ENCODE measurements at places on chromosomes 11 and 22.

- DNase-seq: no peak
These were observed 2.3 kb downstream of the PMM1 start for GRCh38 chr22:41587347-41587723.

- no peak for DNase-seq
These were observed 1879.0 kb upstream of the RAG2 start for GRCh38 chr11:38476808-38477575.

DNA sequence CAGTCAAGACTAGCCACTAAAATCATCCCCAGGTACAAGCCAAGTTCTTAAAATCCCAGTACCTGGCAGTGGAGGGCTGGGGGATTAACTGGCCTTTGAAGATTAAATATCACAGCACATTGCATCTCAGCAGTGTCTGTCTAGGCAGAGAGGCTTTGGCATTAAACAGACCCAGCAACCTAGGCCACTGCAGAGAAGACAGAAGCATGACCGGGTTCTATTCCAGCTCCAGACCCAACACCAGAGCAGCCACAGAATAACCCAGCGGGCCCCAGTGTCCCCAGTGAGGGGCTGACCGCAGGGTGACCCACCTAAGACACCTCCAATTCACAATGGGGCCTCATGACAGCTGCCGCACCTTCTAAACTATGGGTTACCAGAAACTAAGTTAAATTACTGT, 88.2 kb downstream of the SHANK2 start:
- no peak for DNase-seq

- no peak for DNase-seq
These were observed 18.5 kb downstream of the ENDOD1 start for GRCh38 chr11:95108159-95108611.

- DNase-seq: no peak
These were observed 16.0 kb upstream of the CYB5R3 start for GRCh38 chr22:42664976-42665831.

DNA sequence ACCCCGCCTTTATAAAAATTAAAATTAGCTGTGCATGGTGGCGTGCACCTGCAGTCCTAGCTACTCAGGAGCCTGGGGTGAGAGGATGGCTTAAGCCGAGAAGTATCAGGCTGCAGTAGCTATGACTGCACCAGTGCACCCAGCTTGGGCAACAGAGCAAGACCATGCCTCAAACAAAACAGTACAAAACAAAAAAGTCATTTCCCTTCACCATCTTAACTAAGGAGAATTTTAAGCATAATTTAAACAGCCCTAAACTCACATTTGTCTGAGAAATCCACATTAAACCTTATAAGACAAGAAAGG, 23.3 kb upstream of the TFIP11 start:
- DNase-seq: no peak

- DNase-seq: no peak
These were observed 18.8 kb upstream of the MGAT3 start for GRCh38 chr22:39437791-39438704.

DNA sequence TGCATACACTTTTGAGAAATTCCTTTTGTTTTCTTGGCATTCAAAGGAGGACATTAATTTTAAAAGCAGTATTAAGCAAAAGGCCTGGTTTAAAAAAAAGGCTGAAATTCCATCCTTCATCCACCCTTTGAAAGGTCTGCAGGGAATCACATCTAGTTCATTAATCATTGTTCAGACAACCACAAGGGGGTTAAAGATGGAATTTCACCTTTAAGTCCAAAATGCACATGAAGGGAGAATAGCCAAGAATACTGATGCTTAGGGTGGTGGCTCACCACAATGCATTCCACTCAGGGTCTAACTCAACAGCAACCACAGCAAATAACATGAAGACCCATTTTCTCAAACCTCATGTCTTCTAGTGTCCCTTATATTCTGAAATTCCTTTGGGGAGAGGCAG, 256.9 kb downstream of the CADM1 start:
- DNase-seq: no peak

GRCh38 chr11:36738292-36738861, 140.3 kb upstream of the RAG2 start:
- no peak for DNase-seq

- DNase-seq: no peak
These were observed 2123.7 kb upstream of the RAG2 start for GRCh38 chr11:38721586-38722315.

DNA sequence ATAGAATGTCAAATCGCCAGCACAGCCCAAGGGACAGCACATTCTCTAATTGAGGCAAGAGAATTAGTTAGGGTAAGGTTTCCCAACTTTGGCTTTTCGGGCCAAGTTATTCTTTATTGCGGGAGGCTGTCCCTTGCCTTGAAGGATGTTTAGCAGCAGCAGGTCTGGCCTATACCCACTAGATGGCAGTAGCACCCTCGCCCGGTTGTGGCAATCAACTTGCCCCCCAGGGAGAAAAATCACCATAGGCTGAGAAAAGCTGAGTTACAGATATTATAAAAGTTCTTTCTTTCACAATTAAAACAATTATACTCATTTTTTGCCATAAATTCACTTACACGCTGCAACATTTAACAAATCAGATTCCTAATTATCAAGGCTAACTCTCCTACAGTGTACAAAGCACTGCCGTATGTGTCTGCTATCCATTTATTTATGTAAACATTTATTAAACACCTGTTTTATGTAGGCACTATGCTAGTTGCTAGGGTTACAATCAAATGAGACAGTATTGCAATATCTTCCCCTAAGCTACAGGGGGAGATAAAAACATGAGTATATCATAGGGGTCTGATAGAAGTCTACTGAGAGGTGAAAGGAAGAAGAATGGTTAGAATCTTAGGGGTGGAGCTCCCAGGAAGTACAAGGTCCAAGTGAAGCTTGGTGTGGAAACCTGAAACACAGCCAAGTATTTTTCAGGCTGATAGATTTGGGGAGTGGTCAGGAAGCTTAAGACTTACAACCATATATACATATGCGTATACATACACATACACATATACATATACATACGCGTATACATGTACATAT, 452.3 kb downstream of the RAB38 start:
- DNase-seq: no peak

DNA sequence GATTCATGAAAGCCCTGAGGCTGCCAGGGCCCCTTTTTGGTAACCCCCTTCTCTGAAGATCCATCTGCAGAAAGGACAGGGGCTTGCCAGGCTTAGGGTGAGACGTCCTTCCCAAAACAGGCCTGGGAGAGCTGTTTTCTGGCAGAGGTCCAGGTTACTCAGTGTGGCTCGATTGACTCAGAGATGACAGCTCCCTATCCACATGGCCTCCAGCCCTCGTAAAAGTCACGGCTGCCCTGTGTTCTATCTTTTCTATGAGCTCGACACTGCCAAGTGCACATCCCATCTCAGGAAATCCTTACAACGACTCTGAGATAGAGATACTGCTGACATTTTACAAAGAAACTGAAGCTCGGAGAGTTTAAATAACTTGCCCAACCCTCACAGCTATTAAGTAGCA, 20.4 kb downstream of the ADAMTS8 start:
- no peak for DNase-seq

- DNase-seq: peak; percentile 62
These were observed 125.6 kb downstream of the BCR start for GRCh38 chr22:23305922-23306374.

GRCh38 chr11:6799402-6799801, at the start of gene OR6A2:
Gene OR6A2, minus strand, starts transcription at chr11:6799689. Its CDS starts 3,981 bp downstream, at chr11:6795708.
- DNase-seq: no peak

DNA sequence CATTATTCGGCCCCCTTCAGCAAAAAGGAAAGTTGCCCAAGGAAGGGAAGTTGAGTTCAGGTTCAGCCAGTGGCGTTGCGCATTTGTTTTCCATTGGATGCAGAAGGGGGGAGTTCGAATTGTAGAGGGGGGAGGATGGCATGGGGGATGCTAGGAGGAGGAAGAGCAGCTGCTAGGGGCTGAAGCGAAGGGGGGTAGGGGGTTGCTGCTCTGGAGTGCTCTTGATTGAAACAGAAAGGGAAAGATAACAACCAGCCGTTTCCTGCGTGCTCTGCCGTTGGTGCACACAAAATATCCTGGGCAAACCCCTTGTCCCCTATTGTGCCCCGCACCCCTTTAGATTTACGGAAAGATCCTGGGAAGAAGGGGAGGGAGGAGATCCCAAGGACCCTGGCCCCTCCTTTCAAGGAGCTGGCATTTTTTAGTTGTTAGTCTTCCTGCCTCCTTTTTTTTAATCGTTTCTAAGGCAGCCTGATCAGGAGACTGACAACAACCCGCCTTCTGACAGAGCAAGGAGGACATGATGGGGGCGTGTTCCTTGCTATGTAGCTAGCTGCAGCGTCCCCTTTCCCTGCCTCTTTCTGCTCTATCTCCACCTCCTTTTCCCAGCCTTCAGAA, 2.1 kb downstream of the KMT2A start:
- DNase-seq: no peak

- DNase-seq: no peak
These were observed 5.3 kb upstream of the INS start for GRCh38 chr11:2166091-2166851.

GRCh38 chr11:67572747-67573419, 10.7 kb upstream of the GSTP1 start:
- DNase-seq: no peak

GRCh38 chr11:119468511-119468910, 45.5 kb upstream of the THY1 start:
- no peak for DNase-seq

DNA sequence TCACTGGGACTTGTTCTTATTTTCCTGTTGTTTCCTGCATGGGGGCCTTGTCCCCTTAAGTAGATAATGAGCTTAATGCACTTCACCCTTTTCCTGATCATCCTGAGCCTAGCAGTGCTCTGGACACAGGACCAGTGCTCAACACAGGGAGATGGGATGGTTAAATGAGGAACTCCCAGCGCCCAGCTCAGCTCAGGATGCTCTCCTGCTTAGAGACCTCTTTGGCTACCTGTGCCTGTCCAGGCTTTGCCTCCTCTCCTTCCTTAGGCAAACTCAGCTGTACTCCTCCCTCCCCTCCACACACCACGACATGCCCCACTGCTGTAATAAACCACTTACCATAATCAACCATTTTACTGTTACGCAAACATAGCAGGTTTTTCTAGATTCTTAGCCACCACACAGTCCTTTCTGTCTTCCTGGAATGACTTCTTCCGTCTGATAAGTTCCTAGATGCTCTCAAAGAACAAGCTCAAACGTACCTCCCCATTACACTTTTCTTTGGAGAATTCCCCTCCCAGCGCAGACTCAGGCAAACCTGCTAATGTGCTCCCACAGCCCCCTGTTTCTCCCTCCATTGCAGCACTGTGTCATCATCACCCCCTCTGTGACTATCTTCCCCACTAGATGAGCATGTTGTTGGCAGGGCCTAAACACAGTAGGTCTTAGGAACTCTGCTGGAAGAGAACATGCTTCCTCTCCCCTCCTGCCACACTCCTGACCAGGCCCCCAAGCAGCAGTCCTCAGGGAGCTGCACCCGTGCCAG, 113.6 kb downstream of the MICAL2 start:
- no peak for DNase-seq

DNA sequence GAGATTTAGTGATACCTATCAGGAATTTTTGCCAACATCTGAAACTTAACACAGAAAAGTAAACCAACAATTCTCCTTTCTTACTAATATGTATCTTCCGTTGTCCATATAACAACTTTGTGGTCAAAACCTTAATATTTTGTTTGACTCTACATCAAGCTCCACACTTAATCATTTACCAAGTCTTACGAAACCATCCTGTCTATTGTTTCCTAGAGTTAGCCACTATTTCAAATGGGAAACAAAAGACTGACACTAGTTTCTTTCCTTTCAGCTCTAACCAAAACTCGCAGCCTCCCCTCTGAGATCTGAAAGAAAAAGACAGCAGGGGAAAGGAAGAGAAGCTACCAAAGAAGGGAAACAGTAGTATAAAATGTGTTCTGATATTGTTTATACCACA, 26.5 kb upstream of the PRDM10 start:
- DNase-seq: no peak

GRCh38 chr22:27682437-27682836, 119.1 kb downstream of the MN1 start:
- no peak for DNase-seq

DNA sequence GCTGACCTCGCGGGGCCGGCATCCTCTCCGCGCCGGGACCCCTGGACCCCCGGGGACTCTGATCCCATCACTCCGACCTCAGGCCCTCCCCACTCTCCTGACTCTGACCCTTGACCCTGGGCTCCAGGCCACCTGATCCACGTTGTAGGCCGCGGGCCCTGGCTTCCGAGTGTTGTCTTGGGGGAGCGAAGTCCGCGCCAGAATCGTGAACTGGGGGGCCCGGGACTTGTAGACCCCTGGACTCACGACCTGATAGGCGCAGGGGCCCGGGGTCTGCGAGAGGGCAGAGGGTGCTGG, 716 bp upstream of the TYMP start:
- DNase-seq: no peak

- no peak for DNase-seq
These were observed 134.7 kb downstream of the JRKL start for GRCh38 chr11:96524475-96524874.

GRCh38 chr11:84260862-84261261, 974.7 kb upstream of the CCDC90B start:
- DNase-seq: no peak

DNA sequence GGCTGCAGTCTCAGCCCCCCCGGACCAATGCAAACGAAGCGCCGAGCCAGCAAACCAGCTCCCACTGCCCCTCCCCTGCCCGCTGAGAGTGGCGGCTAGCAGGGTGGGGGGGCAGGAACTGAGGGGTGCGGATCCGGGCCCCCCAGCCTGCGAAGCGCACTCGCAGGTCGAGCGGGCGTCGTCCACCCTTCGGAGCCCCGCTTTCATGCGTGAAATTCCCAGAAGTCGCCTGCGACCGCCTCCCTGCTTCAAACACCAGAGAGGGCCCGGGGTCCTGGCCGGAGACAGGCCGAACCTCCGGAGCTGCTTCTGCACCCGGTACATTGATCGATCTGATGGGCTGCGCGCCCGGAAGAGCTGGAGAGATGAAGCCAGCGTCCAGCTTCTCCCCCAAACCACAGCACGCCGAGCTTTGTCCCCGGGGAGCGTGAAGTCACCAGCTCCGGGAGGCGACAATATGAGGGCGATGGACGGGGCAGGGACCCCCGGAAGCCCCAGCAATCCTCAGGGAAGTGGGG, 646 bp upstream of the PATZ1 start:
- peak; percentile 58 for DNase-seq

DNA sequence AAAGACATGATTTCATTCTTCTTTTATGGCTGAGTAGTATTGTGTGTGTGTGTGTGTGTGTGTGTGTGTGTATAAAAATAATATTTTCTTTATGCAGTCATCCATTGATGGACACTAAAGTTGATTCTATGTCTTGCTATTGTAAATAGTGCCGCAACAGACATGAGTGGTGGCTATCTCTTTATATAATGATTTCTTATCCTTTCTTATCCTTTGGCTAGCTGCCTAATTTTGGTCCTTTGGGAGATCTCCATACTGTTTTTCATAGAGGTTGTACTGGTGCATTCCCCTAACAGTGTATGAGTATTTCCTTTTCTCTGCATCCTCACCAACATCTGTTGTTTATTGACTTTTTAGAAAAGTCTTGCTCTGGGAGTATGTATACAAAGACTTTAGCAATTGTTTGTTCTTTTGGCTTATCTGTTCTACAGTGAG, 107.0 kb downstream of the STIM1 start:
- no peak for DNase-seq

DNA sequence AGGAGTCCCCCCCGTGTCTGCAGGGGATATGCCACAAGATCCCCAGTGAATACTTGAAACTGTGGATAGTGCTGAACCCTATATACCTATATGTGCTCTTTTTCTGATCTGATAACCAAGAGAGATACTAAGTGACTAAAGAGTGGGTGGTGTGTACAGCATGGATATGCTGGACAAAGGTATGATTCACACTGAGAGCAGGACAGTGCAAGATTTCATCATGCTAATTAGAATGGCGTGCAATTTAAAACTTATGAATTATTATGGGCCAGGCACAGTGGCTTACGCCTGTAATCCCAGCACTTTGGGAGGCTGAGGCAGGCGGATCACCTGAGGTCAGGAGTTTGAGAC, 90.2 kb upstream of the ALKBH3 start:
- DNase-seq: no peak
